ENCODE measurements at places on chromosomes 16 and 17.

- DNase-seq: no peak
Measured at GRCh38 chr16:89576153-89577054, 846 bp downstream of the CPNE7 start.

DNA sequence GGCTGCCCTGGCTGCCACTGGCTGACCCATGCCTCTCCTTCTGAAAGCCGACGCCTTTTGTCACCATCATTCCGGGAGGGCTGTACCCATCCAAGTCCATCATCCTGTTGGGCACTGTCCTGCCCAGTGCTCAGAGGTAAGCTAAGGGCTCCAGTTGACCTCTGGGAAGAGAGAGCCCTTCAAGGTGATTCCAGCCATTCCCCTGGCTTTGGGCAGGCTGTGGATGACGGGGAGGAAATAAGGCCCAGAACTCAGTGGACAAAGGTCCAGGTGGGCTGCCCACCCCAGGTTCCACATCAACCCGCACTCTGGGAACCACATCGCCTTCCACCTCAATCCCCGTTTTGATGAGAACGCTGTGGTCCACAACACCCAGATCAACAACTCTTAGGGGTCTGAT is 45.8 kb downstream of the NOS2 start:
- no peak for DNase-seq

- DNase-seq: no peak
Measured at GRCh38 chr17:14866266-14866665, 398.9 kb downstream of the PMP22 start.

- no peak for DNase-seq
Measured at GRCh38 chr16:84754956-84755672, 55.3 kb downstream of the USP10 start.

GRCh38 chr17:78163881-78164747 is 4.3 kb upstream of the SYNGR2 start:
- no peak for DNase-seq

DNA sequence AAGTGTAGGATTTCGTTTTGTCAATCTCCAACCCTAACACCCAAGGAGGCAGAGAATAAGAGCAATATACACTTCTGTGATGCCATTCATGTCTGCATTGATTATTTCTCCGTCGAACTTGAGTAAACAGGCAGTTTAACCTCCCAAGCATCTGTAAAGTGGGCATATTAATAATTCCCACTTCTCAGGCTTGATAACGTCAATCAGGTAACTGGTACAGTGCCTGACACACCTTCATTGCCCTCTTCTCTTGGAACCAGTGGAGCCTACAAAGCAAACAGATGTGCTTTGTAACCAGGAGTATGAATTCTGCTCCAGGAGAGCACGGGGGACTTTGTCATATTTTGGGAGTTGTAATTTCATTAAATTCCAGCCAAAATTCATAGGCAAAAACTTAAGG is 32.5 kb upstream of the PLCG2 start:
- DNase-seq: no peak

GRCh38 chr17:75346906-75347305 is 57.7 kb upstream of the SLC25A19 start:
- DNase-seq: peak; percentile 95

DNA sequence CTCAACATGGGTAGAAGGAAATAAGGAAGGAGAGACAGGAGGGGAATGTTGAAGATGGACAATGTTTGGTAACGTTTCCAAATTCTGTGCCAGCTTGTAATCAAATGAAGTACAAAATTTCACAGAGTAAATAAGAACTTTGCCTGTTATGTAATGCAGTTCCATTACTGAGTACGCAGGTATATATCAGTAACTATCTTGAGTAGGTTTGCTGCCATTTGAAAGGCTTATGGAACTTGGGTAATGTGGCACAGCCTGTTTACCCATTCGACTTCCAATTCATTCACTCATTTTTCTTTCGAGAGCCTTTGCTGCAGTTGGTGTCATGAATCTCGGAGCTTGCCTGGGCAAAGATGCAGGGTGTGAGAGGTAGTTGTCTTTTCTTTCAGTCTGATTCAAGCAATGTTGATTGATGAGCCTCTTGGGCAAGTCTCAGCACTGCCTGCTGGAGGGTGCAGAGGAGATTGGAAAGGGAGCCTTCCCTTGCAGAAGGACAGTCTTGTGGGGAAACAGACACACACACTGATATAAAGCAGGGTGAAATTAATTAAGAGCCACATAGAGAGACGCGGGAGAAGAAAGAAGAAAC is 53.4 kb downstream of the ZNF18 start:
- DNase-seq: no peak

- no peak for DNase-seq
Measured at GRCh38 chr16:69039333-69039941, 66.0 kb upstream of the HAS3 start.

GRCh38 chr16:85634747-85635544 is 21.8 kb downstream of the GSE1 start:
- no peak for DNase-seq

DNA sequence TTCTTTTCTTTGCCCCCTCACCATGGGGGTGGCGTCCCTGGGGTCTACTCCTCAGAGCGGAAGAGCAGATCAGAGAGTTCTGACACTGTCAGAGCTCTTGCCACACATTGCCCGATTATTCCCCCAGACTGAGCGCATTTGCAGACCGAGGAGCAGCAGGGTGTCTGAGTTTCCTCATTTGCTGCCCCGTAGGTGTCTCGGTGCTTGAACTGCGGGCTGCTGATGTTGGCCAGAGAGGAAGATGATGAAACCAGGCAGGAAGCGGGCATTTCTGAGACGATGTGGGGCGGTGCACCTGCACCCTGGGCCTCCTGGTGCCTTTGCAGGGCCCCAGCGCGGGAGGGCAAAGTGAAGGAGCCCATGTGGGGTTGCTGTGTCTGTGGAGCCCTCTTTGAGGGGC is 55.2 kb downstream of the ARSG start:
- DNase-seq: peak; percentile 90

DNA sequence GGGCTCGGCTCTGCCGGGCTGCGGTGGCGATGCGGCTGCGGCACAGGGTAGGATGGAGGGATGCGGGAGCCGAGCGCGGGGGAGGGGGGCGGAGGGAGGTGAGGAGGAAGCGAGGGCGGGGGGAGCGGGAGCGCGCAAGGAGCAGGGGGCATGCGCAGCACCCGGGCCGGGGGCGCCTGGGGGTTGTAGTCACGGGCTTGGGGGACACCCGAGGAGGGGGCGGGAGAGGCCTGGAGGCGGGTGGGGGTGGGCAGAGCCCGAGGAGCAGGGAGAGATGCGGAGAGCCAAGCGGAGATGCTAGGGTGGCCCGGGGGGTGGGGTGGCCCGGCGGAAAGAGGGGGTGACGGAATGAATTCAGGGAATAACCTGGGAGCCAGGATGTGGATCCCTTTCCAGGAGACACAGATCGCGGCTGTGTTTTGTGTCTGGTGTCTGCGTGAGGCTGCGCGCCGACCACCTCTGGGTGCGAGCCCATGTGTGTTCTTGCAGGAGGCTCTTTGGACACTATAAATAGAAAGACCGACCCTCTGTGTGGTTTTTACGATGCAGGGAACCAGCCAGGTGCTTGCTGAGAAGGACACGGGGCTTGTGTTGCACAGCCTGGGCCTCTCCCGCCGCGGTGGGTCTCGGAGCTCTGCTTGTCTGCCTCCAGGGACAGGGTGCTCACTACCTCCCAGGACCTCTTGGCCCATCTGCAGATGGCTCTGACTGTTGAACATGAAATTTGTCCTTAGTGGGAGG is at the start of gene STX1B:
Gene STX1B (minus strand): TSS at position 54 of the 741 bp plus-strand sequence. CDS start 242 bp downstream, outside the sequence.
- DNase-seq: peak; percentile 37

DNA sequence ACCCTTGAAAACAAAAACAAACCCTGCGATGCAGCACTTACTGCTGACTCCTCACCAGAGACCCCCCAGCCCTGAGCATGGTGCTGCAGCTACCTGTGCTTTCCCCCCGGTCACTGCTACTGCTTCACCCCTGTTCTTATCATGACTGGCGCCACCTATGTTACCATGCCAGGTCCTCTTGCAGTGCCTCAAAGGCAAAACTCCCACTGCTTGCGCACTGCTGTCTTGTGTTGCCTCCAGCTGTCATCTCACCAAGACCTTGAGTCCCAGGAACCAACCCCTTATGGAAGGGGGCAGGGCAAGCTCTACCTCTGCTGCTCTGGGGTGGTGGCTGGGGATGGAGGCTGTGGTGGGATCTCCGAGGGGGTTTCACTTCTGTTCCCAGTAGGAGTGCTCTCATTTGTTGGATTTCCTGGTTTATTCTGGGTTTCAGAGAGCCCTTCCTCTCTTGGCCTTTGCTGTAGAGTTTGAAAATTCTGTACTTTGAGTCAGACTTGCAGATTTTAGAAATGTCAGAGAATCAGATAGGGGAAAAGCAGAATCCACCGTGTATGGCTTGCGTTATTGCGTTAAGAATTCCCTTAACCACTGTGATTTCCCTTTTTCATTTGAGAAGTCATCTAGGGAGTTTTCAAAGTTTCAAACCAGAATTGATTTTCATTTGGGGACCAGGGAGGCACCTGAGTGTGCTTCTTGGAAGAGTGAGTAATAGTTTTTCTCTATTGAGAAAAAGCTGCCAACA is 96.6 kb downstream of the SPECC1 start:
- DNase-seq: no peak

GRCh38 chr16:17335826-17336529 is 134.8 kb downstream of the XYLT1 start:
- no peak for DNase-seq

- DNase-seq: no peak
Measured at GRCh38 chr16:2814551-2815298, 2.3 kb upstream of the PRSS21 start.

DNA sequence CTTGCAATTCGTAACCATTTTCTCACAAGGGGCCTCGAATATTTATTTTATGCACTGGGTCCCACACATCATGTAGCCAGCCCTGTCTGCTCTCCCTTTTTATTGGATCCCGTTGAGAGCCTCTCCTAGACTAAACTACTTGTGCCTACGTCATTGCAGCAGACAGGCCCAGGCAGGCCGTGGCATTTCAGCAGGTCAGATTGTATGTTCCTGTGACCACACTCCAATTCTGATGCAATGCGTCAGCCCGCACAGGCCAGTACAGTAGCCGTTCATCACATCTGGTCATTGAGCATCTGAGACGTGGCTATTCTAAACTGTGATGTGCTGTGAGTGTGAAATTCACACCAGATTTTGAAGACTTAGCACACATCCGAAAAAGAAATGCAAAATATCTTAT is 42.2 kb downstream of the ABAT start:
- no peak for DNase-seq

GRCh38 chr16:72560617-72561016 is 388.7 kb upstream of the PMFBP1 start:
- no peak for DNase-seq

- DNase-seq: no peak
Measured at GRCh38 chr17:51147650-51148049, 5.7 kb upstream of the NME1 start.

GRCh38 chr16:67648088-67648763 is 3.3 kb downstream of the CARMIL2 start:
- no peak for DNase-seq

Data from hematopoietic multipotent progenitor cell treated with erythropoietin and hydrocortisone succinate and interleukin-3 and kit ligand, for 4 days (in vitro differentiated cells).